ENCODE measurements at places on chromosomes 4 and X. TPM values are rescaled to one million over a fixed set of nuclear protein-coding genes. Genes with fewer than 3 reads are reported as not detected.

CYLC1 gene
- total RNA-seq = not detected

PDCL2 gene
- total RNA-seq = not detected

OPN1MW3 gene
- total RNA-seq = not detected

MAGEA2B gene
- not detected for total RNA-seq

BCLAF3 gene
- total RNA-seq = 2.2 TPM

DRD5 gene
- total RNA-seq = not detected

MGAT4D gene
- total RNA-seq = not detected

USP17L15 gene
- total RNA-seq = not detected

HTN3 gene
- total RNA-seq = not detected

CNKSR2 gene
- 3.1 TPM for total RNA-seq

ASB5 gene
- not detected for total RNA-seq

Measured in A549 treated with ZK216348 at 1 μM for 4 hours (cell line).